ENCODE measurements at places on chromosomes 7 and 10.

DNA sequence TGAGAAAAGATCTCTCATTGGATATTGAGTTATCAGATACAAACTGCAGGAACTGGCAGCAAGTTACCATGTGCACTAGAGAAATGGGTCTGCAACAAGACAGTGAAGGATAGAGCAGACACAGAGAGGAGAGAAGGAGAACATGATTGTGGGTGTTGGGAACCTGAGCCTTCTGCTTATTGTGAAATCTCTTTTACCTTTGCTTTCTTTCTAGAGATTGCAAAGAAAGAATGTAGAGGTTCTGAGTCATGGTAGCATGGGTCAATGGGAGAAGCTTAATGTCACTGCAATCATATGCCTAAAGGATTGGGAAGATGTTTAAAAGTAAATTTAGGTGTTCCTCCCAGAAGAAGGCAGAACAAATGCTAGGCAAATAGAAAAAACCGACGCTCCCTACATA is 821.4 kb downstream of the CCSER2 start:
- DNase-seq, result no peak

- DNase-seq, result no peak
These were observed 777.7 kb downstream of the PHTF2 start for GRCh38 chr7:78576236-78576635.

- DNase-seq, result no peak
These were observed 33.9 kb downstream of the STOX1 start for GRCh38 chr10:68861253-68861652.

DNA sequence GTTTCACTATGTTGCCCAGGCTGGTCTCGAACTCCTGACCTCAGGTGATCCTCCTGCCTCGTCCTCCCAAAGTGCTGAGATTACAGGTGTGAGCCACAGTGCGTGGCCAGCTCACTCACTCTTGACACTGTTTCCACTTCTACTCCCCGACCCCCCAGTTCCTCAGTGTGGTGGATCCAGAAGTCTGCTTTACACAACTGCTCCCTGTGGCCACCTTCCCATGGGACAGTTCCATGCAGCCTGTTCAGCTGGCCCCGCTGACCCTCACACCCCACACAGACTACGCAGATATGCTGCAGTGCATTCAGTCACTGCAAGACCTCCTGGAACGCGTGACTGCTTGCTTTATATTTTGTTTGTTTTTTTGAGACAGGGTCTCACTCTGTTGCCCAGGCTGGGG is 86.4 kb downstream of the SEPTIN14 start:
- no peak for DNase-seq

- no peak for DNase-seq
These were observed 137.0 kb downstream of the NRF1 start for GRCh38 chr7:129748356-129749109.

GRCh38 chr10:18260310-18260922 is 120.2 kb downstream of the CACNB2 start:
- no peak for DNase-seq

DNA sequence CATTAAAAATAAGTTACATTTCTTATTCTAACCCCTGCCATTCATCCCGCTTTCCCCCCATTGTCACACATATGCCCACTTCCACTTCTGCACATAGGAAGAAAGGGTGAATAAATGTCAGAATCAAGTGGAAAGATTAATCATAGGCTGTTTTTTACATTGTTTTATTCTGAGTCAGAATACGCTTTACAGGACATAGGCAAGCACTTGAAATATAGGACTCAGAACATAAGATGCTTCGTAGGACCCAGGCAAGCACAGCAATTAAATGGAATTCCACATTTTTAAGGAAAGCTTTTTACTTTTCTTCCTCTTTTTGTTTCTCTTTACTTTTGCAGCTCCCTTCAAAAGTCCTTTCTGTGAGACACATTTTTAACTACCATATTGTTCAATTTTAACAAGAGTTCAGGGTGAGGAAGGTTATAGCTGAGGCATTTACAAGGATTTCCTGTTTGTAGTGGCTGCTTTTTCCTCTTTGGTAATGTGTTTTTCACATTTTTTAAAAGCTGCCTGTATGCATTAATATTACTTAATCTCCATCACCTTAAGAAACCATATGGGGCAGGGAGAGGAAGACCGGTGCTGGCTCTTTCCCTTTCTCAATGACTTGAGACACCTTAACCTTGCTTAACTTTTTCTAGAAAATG is 130.0 kb downstream of the TES start:
- DNase-seq, result no peak

DNA sequence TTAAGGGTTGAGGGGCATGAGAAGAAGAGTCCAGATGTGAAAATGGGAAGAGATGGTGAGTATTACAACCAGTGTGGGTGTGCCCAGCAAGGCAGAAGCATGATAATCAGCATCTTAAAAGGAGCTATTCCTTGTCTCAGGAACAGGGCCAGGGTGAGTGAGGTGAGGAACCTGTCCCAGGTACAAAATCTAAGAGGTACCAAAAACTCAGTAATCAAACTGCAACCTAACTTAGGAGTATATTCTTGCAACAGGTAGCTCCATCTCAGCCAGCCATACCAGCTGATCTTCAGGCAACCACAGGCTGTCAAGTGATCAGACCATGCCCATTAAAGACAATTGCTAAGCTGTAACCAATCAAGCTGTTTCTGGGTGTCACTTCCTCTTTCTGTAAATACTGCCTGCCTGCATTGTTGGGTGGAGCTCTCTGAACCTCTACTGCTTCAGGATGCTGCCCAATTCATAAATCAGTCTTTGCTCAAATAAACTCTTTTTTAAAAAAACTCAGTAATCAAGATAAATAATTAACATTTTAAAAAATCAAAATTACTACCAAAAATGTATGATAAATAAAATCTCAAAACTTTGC is 7.4 kb downstream of the KEL start:
- no peak for DNase-seq

- peak; percentile 22 for DNase-seq
These were observed at the start of gene SCIN for GRCh38 chr7:12570534-12571461. TSS of gene SCIN (plus strand) at chr7:12570720. CDS start at chr7:12570787, 67 bp downstream.

DNA sequence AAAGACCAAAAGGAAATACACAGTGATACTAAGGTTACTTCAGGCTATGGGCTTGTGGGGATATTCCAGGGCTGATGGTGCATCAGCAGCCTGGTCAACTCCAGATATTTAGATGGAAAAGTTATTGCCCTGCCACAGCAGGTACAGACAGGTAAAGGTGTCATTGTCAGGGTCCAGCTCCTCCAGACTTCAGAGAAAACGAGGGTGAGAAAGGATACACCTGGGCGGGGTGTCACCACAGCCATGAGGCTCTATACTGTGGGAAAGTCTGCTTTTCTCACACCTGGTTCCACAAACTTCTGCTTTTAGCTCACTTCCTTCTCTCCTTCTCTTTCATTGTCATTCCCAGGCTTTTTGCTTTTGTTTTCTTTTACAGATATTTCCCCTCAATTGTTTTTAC is 2.0 kb upstream of the C10orf120 start:
- DNase-seq, result no peak

DNA sequence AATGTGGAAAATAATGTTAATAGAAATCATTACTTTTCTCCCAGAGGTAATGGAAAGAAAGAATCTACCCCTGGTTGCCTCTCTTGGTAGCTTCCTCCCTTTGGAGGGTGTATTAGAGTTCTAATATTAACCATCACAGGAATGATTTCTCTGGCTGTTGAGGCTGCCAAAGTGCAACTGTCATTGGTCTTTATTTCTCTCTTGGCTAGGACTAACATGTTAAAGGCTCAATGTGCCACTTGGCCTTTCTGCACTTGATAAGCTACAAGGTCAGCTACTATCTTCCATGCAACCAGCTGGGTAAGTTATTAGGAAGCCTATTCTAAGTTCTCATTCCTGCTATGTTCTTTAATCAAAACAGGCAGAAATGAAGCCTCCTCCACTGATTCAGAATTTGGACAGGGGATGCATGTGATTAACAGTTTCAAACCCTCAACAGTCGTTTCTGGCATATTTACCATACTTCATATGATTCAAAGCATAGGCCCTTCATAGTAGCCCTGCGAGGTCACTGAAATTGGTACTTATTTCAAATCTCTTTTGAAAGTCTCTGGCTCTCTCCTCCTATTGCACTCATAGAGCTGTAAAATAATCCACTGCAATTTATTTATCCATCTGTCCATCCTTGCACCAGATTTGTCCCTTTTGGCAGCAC is 645.0 kb downstream of the SORCS1 start:
- DNase-seq, result no peak

DNA sequence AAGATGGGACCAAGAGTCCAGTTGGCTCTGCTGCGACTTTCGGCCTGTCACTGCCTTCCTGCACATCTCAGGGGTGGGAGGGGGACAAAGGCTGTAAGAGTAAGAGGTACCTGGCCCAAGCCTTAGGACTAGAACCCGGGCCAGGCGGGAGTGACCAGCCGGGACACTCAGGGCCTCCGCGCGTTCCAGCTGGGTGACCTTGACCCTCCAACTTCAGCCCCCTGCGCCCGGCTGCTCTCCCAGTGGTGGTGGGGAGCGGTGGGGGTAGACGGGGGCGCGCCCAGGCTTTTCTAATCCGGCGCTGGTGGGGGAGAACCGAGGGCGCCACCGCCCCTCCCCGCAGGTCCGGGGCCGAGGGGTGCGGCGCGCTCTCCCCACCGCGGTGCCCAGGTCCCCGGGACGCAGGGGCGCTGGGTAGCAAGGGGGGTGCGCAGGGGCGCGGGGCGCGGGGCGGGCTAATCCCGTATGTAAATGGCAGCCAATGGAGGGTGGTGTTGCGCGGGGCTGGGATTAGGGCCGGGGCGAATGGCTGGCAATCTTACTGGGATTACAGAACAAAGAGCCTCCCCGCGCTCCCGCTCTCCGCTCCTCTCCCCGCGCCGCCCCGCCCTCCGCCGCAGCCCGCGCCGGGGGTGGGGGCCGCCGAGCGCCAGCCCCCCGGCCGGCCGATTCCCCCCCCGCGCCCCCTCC is at the start of gene GTF2IRD1:
TSS of gene GTF2IRD1 (plus strand) at position 585 of the 690 bp plus-strand sequence. CDS start 54,175 bp downstream, outside the sequence.
- peak; percentile 55 for DNase-seq

DNA sequence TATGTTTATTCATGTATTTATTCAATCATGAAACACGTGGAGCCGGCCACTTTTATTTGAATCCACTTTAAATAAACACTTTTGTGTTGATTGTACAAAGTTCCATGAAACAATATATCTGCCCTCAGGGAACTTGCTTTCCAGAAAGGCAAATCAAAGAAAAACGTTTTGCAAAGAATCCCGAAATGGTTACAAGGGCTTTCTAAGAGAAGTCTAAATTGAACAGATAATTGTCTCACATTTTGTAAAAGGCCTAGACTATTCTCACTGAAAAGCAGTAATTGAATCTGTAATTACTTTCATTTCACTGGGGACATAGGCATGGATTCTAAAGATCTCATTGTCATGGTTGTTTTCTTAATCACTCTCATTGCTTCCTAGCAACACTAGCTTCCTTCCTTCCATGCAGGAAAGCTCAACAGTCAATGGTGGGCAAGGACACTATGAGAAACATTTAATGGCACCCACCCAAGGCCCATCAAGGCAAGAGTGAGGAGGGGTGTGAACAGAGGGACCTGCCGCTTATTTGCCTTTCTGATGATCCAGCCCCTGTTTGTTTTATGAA is 622.4 kb upstream of the C7orf33 start:
- DNase-seq, result no peak

DNA sequence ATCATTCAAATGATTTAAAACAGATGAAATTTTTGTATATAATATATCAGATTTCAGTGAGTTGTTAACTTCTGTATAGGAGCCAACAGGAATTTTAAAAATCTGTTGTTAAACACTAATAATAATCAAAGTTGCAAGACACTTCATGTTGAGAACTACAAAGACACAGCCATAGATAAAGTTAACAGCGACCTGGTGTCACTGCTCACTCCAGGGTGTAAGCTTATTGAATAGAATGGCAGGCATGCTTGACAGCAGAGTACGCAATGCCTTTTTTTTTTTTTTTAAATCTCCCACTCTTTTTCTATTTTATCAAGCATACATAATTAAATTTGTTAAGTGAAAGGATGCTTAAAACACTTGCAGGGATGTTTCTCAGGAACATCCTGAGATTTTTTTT is 32.0 kb downstream of the PCDH15 start:
- DNase-seq, result no peak

GRCh38 chr7:129613016-129613337 is 1.5 kb downstream of the NRF1 start:
- no peak for DNase-seq

- no peak for DNase-seq
These were observed 131.0 kb downstream of the PLXDC2 start for GRCh38 chr10:19947215-19947614.

DNA sequence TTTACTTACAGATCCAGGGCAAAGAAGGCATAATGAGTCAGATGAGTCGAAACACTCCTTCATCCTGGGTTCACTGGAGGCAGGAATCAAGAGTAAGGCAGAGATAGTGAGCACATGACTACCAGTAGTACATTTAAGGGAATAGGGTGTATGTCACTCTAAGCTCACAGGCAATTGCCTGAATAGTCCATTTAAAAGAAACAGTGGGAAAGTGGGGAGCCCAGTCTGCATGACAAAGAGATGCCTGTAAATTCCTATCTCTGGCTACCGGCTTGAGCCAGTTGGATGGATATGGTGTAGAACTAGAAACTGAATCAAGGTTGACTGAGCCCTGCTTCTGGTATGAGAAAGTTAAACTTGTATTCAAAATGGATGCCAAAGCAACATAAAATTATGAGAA is 861.5 kb upstream of the ZWINT start:
- DNase-seq, result no peak

GRCh38 chr7:140364819-140365218 is 33.5 kb downstream of the SLC37A3 start:
- no peak for DNase-seq

DNA sequence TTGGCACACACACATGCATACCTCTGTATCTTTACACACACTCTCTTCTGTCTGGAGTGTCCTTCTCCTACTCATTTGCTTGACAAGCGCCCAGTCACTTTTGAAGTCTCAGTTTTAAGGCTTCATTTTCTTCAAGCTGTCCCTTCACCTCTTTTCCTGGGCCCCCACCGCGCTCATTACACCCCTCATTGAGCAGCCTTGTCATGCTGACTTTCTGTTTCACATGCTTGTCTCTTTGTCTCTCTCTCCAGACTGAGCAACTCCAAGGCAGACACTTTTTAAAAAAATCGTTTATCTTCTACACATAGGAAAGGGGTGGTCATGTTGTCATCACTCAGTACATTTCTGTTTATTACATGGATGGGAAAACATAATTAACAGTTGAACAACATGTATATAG is 225.2 kb upstream of the FZD1 start:
- no peak for DNase-seq

Data from activated CD4-positive, alpha-beta T cell treated with anti-CD3 and anti-CD28 coated beads, Interleukin-2, Interleukin-4, amounts not matched to agents 100 ng/mL and 50 ng/mL, durations not matched to agents 16 hours and 8 hours (primary cell).